ENCODE measurements at places on chromosomes 16 and 17.

DNA sequence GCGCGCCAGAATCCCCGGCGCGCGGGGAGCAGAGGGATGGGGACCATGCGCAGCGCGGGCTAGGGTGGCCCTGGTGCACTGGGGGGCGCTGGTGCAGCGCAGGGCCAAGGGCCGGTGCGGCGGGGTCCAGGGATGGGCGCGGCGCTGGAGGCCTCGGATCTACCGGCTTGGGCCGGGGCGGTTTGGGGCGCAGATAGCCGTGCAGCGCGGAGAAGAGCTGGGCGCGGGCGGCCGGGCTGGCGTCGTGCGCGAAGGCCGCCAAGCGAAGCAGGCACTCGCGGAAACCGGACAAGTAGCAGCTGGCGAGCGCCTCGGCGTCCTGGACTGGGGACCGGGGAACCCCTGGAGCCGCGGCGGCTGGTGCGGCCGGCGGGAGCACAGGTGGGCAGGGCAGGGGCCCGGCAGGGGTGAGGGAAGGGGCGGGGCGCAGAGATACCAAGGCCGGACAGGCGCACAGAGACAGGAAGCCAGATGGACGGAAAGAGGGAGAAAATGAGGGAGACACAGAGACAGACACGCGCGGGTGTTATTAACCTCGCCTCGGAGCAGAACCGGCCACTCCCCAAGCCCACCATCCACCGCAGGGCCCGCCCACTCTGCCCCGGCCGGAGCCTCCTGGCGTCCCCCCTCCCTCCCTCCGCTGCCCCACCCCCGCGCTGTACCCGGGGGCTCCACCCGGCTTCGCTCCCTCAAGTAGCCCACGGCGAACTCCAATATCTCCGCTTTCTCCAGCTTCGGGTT, 2.1 kb downstream of the HES7 start:
- peak; percentile 69 for DNase-seq

GRCh38 chr16:75340741-75341491, 89.5 kb upstream of the BCAR1 start:
- DNase-seq = no peak

- no peak for DNase-seq
These were observed 1.0 kb downstream of the ZNF319 start for GRCh38 chr16:57999366-57999970.

DNA sequence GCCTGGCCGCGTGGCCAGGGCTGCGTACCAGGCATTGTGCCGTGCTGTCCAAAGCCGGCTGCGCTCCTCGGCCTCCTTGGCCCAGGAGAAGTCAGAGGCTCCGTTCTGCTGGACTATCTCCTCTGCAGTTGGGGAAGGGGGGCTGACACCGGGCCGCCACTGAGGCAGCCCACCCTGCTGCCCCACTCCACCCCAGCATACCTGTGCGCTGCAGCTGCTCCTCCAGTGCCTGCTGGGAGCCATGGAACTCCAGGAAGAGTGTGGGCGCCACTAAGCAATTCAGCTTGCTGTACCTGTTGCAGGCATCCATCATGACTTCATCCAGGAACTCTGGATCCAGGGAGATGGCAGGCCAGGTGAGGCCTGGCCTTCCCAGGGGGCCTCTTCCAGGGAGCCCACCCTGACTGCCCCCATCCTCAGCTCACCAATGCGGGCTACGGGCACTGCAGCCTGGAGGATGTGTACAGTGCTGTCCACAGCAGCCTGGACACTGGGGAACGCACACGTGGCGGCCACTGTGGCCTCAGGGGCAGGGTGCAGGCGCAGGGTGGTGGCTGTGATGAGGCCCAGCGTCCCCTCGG, 2.9 kb downstream of the LDHD start:
- DNase-seq = no peak

GRCh38 chr16:77376358-77376757, 58.5 kb downstream of the ADAMTS18 start:
- DNase-seq = no peak

GRCh38 chr16:50419116-50419515, 50.3 kb upstream of the BRD7 start:
- no peak for DNase-seq

DNA sequence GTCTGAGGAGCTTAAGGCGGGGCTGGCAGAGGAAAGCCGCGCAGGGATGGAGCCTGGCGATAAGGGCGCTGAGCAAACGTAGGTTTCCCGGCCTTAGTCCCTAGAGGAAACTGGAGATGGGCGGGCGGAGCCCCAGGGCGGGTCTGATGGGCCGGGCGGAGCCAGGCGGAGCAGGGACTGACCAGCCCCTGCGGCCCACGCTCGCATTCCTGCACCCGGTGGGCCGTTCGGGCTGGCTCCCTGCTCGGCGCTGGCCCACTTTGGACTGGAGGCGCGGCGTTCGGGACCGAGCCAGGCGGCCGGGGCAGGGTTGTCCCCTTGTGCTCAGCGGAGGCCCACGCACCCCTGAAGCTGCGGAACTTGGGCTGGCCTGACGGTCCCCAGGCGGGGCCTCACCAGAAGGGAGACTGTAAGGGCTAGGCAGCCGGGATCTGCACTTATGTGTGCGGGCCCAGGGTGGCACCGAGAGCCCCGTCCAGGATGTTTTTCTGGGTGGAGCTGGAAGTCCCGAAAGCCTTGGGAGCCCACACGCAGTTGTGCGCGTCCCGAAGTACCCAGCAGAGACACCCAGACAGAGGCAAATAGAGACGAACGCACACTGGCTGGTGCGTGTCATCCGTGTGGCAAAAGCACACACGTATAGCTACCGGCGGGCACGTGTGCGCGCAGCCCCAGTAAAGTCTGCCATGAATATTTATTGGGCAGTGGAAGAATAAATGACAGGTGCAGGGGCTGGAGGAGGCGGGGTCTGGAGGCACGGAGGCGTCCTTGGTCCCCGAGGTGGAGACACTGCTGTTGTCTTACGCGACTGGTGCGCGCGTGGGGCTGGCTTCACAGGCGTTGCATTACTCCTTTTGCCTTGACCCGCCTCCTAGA, 1.4 kb downstream of the PYDC1 start:
- no peak for DNase-seq

DNA sequence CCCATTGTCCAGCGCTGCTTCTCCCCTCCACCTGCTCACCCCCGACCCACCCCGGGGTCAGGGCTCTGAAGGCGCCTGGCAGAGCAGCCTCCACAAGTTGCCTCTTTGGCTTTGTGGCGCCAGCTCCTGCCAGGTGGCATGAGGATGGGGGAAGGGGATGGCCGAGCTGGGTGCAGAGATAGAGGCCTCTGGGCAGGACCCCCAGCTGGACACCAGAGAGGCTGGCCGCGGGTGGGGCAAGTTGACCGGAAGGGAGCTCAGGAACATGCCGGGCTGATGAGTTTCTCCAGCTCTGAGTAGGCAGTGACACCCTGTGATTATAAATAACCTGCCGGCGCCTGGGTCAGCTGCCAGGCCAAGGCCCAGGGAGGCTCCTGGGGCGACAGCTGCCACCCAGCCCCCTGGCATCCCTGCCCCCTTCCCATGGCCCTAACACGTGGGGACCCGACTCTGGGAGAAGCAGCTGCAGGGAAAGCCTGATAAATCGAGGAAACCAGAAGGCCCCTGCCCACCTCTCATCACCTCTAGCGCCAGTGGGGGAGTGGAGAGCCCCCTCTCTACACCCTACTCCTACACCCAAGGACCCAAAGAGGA, 729 bp downstream of the P2RX5 start:
- DNase-seq = no peak

- DNase-seq = no peak
These were observed 10.8 kb downstream of the ZNF821 start for GRCh38 chr16:71873199-71873598.

- no peak for DNase-seq
These were observed 133.7 kb upstream of the MON1B start for GRCh38 chr16:77057161-77057774.

DNA sequence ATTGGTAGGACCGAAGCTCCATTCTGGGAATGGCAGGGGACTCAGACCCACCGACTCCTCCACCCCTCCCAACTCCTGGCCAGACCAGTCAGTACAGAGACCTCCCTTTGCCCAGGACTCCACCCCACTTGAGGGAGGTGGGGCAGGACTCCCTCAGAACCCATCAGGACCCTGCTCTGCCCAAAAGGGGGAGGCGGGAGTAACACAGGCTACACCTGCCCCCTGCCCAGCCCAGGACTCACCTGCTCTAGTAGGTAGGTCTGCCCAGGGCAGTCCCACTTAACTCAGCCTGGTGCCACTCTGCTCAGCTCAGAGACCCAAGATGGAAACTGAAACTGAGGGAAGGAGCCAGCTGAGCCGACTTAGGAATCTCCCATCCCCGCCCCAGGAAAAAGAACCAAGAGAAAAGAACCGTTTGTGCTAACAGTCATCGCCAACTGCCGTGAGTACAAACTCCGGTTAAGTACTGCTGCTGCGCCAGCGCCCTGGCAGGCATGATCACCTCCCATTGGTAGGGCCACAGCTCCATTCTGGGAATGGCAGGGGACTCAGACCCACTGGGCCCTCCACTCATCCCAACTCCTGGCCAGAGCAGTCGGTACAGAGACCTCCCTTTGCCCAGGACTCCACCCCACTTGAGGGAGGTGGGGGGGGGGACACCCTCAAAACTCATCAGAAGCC, 503 bp downstream of the DHX58 start:
- DNase-seq = peak; percentile 53

GRCh38 chr17:56593646-56594319, at the start of gene NOG:
TSS of gene NOG (plus strand) at chr17:56593699. CDS start at chr17:56594224, 525 bp downstream.
- peak; percentile 72 for DNase-seq

GRCh38 chr17:37847811-37848331, 76.3 kb upstream of the TBC1D3K start:
- no peak for DNase-seq

GRCh38 chr16:49696414-49697101, 159.4 kb downstream of the ZNF423 start:
- no peak for DNase-seq

DNA sequence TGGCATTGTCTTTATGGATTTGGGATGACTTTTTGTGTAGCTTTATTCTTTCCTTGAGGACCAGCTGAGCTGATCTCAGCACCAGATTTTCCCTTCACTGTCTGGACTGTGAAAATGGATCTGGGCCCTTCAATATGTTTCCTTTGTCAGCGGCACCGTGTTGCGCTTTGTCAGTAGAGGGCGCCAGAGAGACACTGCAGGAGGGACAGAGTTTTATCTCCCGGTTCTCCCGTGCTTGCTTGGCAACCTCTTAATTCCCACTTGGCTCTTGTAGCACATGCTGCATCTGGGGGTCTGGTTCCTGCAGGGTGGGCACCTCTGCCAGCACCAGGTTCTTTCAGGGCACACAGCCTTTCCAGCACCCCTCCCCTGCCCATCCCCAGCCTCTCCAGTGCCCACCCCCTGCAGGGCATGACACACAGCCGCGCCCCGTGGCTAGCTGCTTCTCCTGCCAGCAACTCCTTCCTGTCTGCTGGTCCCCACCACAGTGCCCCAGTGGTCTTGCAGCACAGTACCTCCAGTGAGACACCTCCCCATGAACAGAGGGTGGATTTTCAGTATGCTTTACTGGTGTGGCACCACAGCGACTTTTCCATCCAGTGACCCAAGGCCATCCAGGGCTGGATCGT, 19.6 kb downstream of the OR1D5 start:
- no peak for DNase-seq

DNA sequence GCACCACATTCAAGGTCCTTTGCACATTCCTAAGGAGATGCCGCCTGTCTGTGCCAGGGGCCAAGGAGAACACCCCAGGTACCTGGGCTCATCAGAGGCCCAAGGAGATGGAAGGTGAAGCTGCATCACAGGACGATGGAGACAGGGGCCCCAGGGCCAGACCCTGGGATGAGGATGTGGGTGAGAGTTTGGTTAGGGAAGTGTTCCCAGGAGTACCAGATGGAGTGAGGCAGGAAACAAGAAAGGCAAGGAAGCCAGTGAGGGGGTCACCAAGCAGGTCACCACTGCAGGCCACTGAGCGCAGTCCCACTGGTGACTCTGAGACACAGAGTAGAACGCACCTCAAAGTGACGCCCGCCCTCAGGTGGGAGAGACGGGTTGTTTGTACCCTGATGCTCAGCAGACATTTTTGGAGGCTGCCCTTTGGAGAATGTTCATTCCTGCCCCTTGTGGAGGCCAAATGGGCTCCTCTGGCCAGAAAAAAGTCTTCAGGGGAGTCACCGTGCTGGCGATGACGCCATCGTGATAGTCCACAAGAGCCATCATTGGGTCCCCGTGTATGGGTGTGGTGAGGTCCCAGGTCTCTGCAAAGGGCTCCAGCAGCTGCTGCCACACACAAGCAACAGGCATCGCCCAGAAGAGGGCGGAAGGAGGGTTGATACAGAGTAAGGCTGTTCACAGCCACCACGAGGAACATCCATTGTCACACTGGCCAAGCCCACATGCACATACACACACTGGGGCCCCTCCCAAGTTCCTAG, 57.5 kb downstream of the BEAN1 start:
- DNase-seq = no peak

GRCh38 chr16:82715160-82715559, 88.4 kb downstream of the CDH13 start:
- no peak for DNase-seq

DNA sequence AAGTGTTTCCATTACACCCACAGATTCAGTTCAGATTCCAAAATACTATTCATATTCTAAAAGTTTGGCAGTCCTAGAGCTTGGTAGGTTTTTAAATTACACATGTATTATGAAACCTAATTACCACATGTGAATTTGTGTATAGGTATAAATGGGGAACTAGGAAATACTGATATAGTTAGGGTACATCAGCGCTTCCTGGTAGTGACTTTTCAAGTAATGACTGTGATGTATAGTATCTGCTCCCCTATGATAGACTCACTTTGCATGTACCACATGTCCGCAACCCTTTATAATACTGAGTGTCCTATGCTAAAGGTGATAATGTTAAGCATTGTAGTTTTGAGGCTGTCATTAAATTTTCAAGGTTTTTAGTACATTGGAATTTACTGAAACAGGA, 22.9 kb downstream of the CDK12 start:
- DNase-seq = no peak

GRCh38 chr17:31524926-31525800, 133.7 kb downstream of the RAB11FIP4 start:
- peak; percentile 79 for DNase-seq

DNA sequence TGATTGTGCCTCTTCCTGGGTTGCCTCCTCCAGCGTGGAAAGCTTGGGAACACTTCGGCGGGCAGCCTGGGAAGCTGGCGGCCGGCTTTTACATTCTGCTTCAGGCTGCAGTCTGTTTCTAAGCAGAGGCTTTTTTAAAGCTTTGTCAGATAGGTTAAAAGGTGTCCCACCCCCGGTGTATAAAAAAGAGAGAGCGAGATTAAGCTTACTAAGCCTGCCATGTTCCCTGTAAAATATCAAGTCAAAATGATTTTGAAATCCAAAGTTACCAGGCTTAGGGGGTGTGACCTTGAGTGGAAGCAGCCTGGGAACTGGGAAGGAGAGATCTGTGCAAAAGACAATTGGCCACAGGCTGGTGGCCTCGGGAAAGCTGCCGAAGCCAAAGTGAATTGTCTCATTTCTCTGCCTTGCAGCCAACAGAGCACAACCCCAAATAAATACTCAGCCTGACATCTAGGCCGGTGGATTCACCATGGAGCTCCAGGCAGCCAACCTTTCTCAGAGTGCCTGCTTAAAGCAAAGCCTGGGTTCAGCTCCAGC, 254.5 kb downstream of the FTO start:
- DNase-seq = no peak

DNA sequence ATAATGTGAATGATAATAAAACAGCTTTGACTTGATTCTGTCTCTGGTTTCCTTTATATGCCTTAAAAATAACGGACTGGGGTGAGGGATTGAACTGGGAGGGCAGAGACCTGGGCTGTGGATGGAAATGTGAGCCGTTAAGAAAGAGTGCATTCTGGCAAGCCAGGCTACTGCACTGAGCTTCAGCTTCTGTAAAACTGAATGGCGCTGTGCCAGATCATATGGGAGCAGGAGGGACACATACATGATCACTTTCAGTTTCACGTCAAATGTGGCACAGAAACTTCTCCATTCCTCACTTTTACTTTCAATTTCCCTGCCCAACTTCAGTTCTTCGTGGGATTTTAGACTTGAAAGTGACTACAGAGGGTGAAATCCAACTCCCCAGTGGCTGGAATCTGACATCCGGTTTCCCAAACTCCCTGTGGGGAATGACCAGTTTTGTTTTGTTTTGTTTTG, 1.1 kb downstream of the MT2A start:
- no peak for DNase-seq

Measured in anterior cingulate cortex (tissue), 58 donors.